ENCODE measurements at places on chromosomes 1 and 21.

GRCh38 chr1:11848373-11848700 lies 754 bp upstream of the NPPA start:
- no peak for DNase-seq

DNA sequence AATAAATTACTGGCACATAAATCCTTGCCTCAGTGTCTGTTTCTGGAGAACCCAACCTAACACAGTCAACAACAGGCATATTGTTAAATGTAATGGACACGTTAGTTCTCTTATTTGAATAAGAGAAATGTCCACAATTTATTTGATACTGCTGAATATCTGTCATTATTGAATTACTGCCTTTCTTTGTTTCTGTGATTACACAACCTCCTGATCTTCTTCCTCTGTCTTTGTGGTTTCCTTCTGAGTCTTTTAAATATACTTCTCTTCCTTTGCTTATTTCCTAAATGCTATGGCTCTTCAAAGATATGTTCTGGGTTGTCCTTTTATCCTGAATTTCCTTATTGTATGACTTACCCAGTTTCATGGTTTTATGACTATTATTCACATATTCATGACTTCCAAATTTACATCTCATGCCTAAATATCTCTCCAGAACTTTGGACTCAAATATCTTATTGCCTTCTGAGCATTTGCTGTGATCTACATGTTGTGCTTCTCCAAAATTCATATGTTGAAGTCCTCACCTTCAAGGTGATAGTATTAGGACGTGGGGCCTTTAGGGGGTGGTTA lies 39.9 kb downstream of the MSH4 start:
- no peak for DNase-seq

DNA sequence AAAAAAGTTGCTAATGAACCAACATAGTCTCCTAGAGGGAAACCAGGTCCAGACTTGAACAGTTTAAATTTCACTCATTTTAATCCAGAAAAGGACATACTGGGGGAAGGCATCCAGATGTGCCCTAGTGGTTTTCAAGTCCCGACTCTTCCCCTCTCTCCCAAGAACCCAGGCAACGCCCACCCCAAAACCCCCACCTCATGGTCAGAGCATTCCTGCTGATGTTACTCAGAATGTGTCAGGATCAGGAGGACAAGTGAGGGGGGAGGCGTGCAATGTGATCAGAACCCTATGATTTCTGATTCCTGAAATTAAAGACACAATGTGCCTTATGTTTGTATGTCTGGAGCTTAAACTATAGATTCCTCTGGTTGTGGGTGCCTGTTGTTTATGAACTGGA lies 1.6 kb upstream of the CTSK start:
- DNase-seq: peak; percentile 60

DNA sequence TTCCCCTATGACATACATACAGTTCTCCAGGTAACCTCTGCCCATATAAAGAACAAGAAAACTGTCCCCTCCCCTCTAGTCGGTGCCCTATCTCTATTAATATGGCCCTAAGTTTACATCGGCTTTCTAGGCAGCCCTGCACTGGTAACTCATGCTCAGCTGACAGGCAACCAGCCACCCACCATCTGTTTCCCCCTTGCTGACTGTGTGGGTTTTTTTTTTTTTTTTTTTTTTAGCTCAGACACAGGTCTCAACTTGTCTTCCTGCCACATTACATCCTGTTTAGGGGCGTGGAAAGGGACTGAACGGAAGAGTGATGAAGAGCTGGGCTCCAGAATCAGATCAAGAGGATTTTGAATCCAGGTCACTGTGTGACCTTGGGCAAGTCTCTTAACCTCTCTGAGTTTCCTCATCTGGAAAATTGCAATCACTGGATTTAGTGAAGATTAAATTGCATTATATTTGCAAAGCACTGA lies 14.0 kb downstream of the LAPTM5 start:
- DNase-seq: no peak

DNA sequence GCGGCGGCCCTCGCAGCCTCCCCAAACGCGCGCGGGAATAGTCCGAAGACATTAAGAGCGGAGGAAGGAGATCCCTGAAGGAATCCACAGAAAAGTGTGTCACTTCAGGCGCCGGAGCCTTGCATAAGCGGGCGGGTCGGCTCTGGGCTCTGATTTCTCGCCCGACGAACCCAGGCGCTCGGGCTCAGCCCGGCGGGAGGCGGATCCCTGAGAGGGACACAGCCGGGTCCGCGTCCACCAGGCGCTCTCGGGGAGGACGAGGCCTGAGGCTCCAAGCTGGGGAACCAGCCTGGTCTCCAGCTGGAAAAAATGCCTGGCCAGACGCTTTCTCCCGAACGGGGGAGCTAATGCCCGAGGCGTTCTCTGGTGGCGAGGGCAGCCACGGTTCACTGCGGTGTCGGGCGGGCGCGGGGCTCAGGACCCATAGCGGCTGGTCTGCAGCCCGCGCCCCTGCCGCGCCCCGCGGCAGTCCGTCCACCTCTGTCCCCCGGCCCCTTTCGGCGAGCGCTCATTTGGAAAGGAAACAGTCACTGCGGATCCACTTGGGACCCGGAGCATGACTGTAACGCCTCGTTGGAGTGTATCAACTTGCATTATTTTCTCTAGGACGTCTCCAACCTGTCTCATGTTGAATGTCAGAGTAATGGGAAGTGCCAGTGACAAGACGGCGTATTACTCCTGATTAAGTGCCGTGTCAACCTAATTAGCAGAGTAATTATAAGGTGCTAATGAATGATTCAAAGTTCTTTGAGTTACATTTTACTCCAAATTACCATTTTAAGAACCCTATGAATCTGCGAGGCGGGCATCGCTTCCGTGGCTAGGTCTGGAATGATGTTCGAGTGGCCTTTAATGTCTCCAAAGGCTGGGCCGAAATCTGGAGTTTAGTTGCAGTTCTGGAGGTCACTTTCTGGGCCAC lies 1.6 kb upstream of the BARHL2 start:
- no peak for DNase-seq

- DNase-seq: no peak
Measured at GRCh38 chr1:232673256-232673655, 43.3 kb upstream of the SIPA1L2 start.

DNA sequence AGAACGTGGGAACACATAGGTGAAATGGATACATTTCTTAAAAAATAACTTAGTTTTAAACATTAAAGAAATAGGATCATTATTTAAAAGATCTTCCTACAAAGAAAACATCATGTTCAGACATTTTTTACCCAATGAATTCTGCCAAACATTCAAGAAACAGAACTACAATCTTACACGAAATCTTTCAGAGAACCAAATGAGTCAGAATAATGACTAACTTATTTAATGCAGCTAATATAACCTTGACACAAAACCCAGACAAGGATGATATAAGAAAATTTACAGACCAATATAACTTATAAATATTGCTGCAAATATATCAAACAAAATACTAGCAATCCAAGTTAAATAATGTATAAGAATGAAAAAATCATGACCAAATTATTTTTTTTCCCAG lies 220.1 kb upstream of the KCNK2 start:
- DNase-seq: no peak

- peak; percentile 85 for DNase-seq
Measured at GRCh38 chr1:175933801-175934200, 190.4 kb upstream of the TNR start.

DNA sequence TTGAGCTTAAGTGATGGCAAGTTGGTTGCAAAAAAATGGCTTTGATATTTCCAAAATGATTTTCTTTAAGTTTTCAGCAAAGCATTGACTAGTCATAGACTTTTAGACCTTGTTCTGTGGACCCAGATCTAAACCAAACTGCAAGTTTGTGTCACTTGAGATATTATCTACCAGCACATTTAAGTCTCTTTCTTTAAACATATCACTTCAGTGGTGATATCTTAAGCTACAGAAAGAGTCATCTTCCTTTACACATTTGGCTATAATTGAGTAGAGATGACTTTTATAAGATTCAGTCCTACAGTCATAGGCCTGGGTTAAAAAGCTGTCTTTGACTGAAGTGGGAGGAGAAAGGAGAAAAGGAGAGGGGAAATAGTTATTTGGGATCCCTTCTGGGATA lies 95.2 kb downstream of the RUNX1 start:
- DNase-seq: no peak

DNA sequence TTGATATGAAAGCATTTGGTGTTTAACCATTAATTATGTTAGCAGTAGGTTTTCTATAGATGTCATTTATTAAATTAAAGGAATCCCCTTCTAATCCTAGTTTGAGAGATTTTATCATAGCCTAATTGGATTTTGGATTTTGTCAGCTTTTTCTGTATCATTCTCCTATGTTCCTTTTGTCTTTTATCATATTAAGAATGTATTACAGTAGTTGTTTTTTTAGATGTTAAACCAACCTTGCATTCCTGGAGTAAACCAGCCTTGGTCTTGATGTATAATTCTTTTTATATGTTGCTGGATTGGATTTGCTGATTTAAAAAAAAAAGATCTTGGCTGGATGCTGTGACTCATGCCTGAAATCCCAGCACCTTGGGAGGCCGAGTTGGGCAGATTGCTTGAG lies 5.6 kb downstream of the SETDB1 start:
- DNase-seq: peak; percentile 14

- no peak for DNase-seq
Measured at GRCh38 chr1:205074084-205074483, 10.2 kb downstream of the TMEM81 start.

DNA sequence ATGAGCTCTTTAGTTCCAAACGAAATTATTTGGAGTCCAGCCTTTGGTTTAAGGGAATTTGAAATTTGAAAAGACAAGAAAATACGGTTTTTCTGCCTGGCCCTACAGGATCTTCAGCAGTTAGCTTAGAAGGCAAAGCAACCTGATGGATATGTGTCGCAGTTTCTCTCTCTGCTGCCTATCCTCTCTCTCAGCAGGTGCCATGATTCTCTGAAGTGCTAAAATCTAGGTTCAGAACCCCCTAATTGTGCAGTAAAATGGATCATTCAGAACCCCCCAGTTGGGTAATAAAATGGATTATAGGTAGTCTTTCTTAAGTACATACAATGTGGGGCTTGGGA lies 446 bp upstream of the DEPDC1 start:
- DNase-seq: no peak

- DNase-seq: peak; percentile 85
Measured at GRCh38 chr1:22259551-22260282, 116.8 kb upstream of the WNT4 start.

DNA sequence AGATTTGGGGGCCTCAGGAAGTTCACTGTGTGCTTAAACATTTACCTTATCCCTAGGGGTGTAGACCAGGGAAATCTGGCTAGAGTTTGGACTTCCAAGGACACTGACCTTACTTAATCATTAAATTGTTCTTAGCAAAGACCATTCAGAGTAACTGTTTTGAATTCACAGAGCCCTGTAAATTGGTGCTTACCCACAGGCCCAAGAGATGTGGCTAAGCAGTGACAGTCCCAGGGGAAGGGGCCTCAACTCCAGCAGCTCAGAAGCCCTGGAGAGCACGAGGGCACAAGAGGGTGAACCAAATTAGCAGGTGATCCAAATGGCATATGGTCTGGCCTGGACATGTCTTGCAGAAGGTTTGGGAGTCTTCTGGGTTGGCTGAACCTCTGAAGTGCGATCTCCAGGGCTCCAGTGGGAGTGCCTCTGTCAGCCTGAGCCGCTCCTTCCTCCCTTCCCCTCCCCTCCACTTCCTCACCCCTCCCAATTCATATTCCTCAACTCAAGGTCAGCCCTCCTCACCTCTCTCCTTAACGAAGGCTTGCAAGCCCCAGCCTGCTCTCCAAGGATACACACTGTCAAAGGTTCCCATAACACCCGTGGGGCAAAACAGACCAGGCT lies 4.3 kb downstream of the PAQR7 start:
- DNase-seq: no peak

- no peak for DNase-seq
Measured at GRCh38 chr1:30968220-30968971, 59.8 kb upstream of the SDC3 start.

GRCh38 chr1:29364101-29364678 lies 127.9 kb downstream of the PTPRU start:
- no peak for DNase-seq

DNA sequence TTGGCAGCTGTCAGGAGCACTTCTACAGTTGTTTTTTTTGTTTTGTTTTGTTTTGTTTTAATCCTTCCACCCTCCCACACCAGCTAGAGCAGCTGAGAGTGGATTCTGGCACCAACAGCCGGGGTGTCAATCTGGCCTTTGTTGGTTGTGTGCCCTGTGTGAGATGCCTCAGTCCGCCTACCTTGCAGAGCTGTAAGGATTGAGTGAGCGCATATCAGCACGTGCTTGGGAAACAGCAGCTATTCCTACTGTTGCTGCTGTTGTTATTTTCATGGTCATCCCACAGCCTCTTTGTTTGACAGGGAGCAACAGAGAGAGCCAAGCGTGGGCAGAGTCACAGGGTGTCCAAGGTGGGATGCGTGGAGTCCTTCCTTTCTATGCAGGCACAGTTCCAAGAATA lies 50.4 kb downstream of the PGBD5 start:
- no peak for DNase-seq

DNA sequence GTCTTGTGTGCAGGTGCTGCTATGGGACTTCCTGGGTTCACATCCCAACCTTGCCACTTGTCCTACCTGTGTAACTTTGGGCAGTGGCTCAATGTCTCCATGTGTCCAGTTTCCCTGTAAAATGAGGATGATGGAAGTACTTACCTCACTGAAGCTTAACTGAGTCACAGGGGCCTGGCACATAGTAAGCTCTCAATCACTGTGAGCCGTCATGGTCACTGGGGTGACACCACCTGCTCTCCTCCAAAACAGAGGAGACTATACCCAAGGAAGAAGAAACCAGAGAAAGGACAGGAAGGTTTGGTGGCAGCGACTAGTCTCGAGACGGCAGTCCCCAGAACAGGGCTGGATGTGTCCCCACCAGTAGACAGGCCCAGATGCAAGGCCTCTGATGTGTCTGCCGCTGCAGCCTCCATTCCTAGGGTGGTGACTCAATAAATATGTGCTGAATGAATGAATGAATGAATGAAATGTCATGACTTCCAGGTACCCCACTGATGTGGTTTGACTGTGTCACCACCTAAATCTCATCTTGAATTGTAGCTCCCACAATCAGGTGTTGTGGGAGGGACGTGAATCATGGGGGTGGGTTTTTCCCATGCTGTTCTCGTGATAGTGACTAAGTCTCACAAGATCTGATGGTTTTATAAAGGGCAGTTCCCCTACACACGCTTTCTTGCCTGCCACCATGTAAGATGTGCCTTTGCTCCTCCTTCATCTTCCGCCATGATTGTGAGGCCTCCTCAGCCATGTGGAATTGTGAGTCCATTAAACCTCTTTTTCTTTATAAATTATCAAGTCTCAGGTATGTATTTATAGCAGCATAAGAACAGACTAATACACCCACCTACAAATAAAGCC lies 13.0 kb upstream of the LRP8 start:
- no peak for DNase-seq

- DNase-seq: no peak
Measured at GRCh38 chr1:99650030-99650429, 4.1 kb downstream of the PALMD start.
